EL (cell line): ENCODE measurements at places on chromosomes 5 and 9.
A peak's percentile ranks its signal among the peaks of the same experiment; 100 is the strongest.

- DNase-seq, result no peak
These were observed 195.5 kb downstream of the DRD1 start for GRCh38 chr5:175248416-175248905.

- no peak for DNase-seq
These were observed 101.9 kb downstream of the PDE4D start for GRCh38 chr5:59791617-59792016.

- no peak for DNase-seq
These were observed 75.4 kb upstream of the IL7R start for GRCh38 chr5:35781181-35781790.

- DNase-seq, result no peak
These were observed 92.8 kb downstream of the ZNF354C start for GRCh38 chr5:179152941-179153340.

- DNase-seq, result no peak
These were observed 18.6 kb upstream of the OLFM1 start for GRCh38 chr9:135068776-135069415.

DNA sequence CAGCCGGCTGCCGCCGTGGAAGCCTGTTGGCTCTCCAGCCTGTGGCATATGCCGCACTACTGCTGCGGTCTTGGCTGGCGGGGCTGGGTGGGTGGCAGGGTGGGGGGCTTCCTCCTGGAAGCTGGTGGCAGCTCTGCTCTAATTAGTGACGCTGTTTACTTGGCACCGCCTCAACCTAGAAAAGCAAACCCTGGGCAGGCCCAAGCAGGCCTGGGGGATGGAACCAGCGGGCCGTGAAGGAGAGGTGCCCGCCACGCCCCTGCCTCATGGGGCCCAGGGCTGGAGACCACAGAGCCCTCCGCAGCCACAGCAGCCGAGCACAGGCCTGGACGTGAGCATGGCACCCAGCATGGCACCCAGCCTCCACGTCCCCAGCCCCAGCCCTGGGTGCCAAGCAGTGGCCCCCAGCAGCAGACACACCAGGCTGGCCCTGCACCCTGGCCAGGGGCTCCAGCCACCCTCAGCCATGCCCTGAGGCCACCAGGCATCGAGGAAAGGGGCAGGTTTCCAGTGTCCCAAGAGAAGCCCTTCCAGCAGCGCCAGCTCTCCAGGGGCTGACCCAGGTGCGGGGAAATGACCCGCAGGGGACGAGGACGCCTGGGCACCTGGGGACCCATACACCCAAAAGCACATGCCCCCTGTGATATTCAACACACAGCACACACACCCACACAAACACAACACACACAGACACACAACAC is 5.4 kb upstream of the CCDC187 start:
- DNase-seq, result no peak

GRCh38 chr5:145189746-145190145 is 645.4 kb downstream of the PRELID2 start:
- DNase-seq, result peak; percentile 51

- no peak for DNase-seq
These were observed 4.5 kb downstream of the PDE6A start for GRCh38 chr5:149940077-149940574.

GRCh38 chr5:61472172-61472958 is 140.3 kb downstream of the ZSWIM6 start:
- DNase-seq, result no peak

DNA sequence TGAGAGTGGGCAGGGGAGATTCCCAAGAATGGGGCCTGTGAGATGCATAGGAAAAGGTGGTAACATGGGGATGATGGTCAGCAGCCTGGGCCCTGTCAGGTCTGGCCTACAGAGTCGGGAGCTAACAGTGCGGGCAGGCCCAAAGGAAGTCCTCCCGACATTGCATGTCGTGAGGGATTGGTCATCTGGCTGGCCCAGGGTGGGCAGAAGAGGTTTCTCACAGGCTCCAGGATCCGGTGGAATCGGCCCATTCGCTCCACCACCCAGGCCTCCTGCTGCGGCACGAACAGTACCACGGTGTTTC is 514 bp downstream of the STOML2 start:
- peak; percentile 34 for DNase-seq

DNA sequence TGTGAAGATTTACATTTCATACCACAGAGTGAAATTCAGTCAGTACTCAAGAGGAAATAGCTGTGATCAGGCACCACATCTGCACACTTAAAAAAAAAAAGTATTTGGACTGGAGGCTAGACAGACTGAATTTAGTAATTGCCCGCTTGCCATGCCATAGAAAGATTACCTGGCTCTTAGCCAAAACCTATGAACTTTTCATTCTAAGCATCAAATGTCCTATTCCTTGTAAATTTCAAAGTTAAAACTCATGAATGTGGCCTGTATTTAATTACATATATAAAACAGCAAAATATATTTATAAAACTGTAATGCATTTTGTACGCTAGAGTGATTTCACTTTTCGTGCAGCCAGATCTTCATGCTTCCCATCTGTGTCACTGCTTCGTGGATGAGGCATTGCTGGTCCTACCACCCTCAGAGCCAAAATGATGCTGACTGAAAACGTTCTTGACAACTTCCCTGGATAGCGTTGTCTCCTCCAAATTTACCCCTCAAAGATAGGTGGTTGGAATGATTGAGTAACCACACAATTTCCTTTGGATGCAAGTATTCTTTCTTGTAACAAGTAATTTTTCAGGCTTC is 447.9 kb upstream of the SGCD start:
- DNase-seq, result no peak

- peak; percentile 80 for DNase-seq
These were observed 4.1 kb upstream of the RGMB start for GRCh38 chr5:98769210-98769958.

- no peak for DNase-seq
These were observed 19.3 kb downstream of the STARD4 start for GRCh38 chr5:111493031-111493430.

- DNase-seq, result no peak
These were observed 480.0 kb upstream of the C9orf72 start for GRCh38 chr9:28053096-28053777.

DNA sequence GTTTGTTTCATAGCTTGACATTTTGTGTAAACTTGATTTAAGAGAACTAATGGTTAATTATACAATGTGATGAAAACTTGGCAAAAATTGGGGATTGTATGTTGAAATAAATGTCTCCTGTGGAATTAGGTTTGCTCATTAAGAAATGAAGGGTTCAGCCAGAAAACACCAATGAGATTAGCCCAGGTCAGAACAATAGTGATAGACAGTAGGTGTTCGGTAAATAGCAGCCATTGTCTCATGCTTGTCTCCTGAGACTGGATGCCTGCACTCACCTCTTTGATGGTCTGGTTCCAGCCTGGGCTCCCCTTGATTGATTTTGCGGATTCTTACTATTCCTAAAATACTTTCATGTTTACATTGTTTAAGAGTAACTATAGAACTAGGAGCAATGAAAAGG is 135.5 kb downstream of the FBN2 start:
- DNase-seq, result no peak

DNA sequence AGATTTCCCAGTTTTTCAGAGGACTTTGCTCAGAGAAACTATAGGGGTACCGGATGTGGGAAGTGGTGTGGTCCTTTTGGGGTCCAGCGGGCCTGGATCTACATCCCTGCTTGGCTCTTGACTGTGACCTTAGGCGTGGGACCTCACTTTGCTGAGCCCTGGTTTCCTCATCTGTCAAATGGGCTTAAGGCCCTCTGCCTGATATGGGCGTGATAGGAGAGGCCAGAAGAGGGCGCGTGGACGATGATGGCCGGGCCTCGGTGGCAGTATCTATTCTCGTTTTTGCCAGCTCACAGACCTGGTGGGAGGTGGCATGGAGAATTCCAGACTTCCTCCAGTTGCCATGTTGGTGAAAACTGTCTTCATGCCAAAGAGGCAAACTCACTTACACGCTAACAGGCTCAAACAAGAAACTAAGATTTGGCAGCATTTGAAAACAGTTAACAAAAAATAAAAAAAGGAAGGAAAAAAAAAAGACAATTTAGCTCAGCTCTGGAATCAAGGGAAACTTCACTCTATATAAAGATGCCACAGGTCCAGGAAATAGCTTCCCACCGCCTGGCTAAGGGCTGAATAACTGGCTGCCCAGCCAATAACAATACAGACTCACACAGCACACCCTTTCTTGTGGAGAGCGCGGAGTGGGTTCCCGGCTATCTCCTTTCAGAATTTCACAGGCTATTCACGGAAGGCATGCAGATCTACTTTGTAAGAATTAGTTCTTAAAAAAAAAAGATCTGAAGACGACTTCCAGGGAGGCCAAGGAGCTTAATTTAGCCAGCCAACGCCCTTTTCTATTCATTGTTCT is 1.7 kb downstream of the SH3PXD2B start:
- peak; percentile 65 for DNase-seq

DNA sequence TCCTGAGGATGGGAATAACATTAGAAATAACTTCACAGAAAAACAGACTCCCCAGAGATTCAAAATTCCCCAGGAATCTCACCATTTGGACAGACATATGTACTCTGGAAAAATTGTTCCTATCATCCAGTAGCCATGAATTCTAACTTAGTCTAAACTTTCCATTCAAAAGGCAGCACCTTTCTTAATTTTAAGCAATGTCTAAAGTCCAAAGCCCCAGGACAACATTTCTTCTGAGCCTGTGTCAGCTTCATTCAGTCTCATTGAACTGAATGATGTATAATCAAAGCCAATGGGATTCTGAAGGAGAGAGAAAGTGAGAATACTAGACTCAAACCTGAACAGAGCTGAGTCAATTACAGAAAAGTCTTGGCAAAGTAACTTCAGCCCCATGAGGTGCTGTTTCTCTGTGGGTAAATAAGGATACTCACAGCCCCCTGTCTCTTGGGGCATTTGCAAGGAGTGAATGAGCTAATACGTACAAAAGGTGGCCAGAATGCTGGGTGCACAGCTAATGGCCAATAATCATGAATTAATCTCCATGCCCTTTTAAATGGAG is 140.6 kb downstream of the SEMA5A start:
- no peak for DNase-seq

- peak; percentile 60 for DNase-seq
These were observed 40.7 kb upstream of the CLPTM1L start for GRCh38 chr5:1385395-1386273.

DNA sequence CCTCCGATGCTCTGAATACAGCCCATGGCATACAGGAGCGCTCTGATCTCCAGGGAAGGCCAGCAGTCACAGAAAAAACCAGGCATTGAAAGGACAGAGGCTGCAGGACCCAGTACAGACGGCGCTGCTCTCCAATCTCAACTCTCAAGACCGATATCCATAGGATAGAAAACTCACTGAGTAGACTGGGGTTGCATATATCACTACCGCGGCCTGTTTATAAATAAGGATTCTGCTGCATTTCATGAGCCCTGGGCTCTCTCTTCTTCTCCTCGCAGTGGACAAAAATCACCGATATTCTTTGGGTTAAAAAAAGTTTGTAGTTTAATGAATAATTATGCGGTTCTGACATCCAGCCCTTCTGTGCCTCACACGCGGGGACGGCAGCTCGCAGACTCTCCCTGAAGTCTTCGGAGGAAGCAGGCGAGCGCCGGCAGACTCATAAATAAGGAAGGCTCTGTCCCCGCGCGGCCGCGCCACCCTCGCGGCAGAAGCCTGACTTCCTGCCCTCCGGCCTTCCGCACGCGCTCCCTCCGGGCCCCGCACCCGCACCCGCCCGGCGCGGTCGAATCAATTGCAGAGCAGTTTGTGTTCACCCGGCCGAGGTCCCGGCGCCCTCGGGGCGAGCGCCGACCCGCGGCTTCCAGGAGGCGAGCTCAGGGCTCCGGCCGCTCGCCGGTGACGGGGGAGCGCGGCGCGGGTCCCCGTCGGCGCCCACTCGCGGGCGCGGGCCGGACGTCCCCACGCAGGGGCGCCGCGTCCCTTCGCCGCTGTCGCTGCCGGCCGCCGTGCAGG is at the start of gene FAM78A:
FAM78A (minus strand) TSS at position 417 of the 795 bp plus-strand sequence; CDS start at position 86, 331 bp downstream.
- DNase-seq, result no peak

- DNase-seq, result peak; percentile 12
These were observed 6.2 kb downstream of the NLN start for GRCh38 chr5:65728218-65728617.

- no peak for DNase-seq
These were observed 269.2 kb upstream of the ELAVL2 start for GRCh38 chr9:24095246-24095645.

DNA sequence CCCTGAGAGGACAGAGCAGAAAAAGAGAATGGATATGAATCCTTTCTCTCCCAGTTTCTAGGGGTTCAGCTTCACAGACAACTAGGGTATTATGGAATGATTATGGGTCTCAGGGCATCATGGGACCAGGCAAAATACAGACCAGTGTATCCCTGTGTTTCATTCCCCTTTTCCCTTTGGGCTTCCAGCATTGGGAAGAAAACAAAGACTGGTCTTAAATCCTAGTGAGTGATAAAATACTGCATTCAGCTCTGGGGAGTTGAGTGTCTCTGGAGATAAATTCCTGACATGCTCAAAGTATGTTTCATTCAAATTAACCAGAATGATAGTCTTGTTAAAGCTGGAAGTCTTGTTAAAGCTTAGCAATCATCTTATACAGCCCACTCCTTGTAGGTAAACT is 2.4 kb upstream of the POU4F3 start:
- no peak for DNase-seq

DNA sequence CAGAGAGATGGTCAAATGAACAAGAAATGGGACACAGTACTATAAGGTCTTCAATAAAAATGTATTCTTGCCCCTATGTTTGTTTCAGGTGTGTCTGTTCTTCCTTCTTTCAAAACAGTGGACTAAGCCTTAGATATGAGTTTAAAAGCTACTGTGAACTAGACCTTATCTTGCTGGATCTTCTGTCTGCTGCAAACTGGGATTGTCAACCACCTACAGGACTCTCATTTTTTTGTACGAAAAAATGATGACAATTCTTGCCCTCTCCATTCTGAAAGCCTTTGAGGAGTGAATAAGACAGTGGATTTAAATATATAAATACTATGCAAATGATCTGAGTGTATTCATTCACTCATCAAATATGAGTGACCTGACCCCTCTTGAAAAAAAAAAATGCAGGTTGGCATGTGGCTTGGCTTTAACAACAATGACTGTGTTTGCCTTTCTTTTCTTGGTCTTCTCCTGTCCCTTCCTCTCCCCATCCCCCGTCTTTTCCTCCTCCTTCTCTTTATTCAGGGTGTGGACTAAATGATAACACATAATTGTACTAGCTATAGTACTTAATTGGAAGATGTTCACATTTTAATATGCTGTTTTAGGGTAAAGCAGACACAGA is 235.5 kb upstream of the TRIM32 start:
- DNase-seq, result no peak

DNA sequence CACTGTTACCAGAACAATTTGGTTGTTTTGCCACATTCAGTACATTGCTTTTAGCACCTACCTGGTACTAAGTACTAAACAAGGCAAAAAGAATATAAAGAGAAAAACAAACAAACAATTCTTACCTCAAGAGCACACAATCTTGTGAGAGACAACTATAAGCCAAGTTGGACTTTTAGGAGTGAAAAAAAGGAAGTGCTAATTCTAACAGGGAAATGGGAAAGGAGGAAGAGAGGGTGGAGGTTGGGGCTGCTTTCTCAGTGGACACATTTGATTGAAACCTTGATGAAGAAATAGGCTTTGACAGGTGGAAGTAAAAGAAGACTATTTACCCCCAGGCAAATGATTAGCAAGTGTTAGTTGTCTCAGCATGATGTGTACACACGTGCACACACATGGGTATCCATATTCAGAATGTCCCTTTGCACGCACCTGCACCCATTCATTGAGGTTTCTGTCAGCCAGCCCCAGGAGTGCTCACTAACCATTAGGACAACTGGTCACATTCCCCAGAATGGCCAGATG is 302.6 kb downstream of the ACTL7B start:
- no peak for DNase-seq
